Activated T-helper 1 cell treated with anti-CD3 and anti-CD28 coated beads, Interleukin-12 subunit alpha, Interleukin-12 subunit beta, Interleukin-2, Interleukin-4 antibody, amounts not matched to agents 30 ng/mL and 10 ng/mL and 1 ng/mL, durations not matched to agents 14 hours and 24 hours and 36 hours (primary cell): ENCODE measurements at places on chromosomes 16 and 17.

DNA sequence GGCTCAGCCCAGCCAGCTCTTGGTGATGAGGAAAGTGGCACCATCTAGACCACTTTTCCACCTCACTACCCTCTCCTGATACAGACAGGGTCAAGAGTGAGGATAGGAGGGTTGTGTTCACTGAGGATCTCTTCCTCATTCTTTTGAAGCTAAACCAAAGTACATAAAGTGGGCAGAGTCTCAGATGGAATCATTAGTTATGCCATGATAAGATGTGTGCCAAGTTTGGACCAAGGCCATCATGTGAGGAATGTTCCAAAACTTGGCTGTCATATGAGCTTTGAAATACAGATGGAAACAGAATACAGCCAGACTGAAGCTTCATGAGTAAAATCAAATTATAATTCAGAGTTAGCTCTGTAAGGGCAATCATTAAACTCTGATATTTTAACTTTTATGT, 37.2 kb downstream of the ACSM1 start:
- no peak for DNase-seq

DNA sequence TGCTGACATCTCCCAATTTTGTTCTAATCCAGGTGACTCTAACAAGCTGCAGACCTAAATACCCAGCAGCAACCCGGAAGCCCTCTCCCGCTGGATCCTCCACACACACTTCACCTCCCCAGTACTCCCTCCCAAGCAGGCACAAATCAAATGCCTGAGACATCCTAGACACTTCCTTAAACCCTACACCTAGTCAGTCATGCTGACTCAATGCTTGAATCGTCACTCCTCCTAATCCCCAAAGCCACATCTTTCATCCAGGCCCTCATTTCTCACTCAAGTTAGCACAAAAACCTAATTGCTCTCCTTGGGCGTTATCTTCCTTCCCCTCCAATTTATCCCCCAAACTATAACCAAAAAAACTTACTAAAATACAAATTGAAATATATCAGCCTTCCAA, 32.7 kb downstream of the CMC2 start:
- no peak for DNase-seq

DNA sequence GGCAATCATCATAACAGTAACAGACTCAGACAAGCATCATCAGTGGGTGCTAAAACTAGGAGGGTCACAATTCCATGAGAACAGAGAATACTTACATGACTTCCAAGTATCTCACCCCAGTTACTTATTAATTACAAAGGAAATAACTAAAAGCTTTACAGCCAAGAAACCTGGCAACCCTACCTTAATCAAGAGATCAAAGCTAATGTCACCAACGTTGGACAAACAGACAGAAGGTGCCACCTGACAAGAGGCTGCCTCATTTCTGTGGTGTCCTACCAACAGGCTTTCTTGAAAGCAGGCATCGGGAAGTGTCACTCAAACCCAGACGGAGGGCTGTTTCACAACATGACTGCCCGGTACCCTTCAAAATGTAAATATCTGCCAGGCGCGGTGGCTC, 84.6 kb downstream of the RMI2 start:
- DNase-seq, result no peak

DNA sequence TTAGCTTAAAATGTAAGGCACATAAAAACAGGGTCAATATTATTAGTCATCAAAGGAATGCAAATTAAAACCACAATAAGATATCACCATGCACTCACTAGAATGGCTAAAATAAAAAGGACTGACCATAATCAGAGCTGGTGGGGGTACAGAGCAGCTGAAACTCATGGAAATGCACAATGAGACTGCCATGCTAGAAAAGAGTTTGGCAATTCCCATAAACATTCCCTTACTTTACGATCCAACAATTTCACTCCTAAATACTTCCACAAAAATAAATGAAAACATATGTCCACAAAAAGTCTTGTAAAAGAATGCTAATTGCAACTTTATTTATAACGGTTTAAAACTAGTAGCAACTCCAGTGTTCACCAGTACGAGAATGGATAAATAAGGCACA, 36.1 kb upstream of the ERCC4 start:
- DNase-seq, result no peak

DNA sequence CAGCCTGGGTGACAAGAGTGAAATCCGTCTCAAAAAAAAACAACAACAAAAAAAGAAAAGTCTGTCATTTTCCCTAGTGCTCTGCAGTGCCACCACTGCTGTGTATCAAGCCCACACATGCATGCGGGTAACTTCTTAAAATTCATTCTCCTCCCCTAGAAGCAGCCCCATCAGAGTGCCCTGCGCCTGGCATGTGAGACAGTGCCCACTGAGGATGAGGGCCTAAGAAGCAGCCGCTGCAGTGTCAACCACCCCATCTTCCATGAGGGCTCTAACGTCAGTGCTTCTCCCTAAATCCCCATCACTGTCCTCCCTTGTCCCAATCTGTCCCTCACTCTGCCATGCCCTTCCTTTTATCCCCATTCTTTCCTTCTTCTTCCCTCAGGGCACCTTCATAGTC, 10.2 kb downstream of the COX6A2 start:
- DNase-seq, result no peak

DNA sequence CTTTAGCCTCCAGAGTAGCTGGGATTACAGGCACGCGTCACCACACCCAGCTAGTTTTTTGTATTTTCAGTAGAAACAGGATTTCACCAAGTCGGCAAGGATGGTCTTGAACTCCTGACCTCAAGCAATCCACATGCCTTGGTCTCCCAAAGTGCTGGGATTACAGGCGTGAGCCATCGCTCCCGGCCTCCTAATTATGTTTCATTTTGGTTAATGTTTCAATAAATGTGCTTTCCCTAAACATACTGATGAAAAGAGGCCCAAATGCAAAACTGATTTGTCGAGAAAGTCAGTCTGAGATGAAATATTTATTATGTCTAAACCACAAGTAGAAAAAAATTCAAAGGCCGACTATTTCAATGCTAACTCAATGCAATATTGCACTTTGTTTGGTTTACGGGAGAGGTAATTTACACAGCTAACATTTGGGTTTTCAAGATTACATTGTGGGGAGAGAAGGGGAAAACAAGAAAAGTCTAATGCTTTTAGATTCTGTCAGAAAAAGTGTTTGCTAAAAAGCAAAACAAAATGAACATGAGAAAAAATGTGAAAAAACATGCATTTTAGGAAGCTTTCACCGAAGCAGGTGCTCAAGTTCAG, 9.8 kb downstream of the STAT3 start:
- no peak for DNase-seq

DNA sequence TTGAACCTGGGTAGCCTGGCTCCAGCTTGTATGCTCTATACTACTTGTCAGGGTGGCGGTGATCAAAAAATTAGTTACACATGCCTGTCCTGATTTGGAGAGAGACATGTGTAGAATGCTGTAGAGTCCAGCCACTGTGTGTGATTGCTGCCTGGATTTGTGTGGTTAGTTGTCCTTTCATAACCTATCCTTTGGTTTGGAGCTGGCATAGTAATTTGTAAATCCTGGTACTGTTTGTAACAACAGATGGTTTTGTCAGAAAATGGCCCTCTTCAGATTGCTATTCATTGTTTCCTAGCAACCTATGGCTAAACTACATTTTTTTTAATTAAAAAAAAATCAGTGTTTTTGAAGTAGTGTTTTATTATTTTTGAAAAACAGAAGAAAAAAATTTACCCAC, 30.5 kb downstream of the ETV4 start:
- no peak for DNase-seq
